LHCN-M2 (cell line): ENCODE measurements at places on chromosomes 3 and 15.
A peak's percentile ranks its signal among the peaks of the same experiment; 100 is the strongest.

DNA sequence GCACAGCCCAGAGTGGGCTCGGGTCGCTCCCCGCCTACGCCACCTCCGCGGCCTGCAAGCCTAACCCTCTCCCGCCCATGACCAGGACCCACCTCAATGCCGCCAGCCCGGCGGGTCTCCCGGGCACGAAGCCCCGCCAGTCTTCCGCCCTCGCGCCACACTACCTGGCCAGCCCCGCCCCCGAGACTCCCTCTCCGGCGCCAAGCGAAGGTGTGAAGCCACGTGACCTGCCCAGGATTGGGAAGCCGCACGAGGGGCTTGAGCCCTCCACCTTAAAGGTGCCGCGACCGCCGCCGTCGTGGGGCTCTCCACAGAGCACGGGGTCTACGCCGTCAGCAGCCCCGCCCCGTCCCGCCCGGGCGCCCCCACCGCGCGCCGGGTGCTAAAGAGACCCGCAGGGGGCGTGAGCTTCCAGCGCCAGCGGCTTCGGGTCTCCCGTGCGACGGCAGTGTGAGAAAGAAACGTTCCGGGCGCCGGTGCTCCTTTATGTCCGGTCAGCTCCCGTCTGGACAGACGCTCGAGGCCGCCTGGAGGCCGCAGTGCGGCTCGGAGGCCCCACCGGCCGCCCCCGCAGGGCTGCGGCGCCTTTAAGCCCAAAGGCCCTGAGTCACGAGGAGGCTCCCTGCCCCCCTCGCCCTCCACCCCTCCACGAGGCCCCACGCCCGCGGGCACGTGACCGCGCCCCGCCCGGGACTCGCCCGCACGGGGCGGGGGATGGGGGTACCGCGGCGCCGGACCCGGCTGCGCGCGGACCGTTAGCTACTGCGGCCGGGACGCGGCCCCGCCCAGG is at the start of gene CPEB1:
Gene CPEB1, minus strand, starts transcription at position 319 of the 790 bp plus-strand sequence. CDS start 18,904 bp downstream, outside the sequence.
- peak; percentile 11 for DNase-seq

GRCh38 chr3:72661115-72661457 is 187.2 kb downstream of the SHQ1 start:
- DNase-seq: peak; percentile 78

GRCh38 chr3:38533285-38533976 is 37.3 kb downstream of the EXOG start:
- DNase-seq: no peak

- no peak for DNase-seq
Observed at GRCh38 chr3:15089201-15089600, 9.7 kb downstream of the RBSN start.

GRCh38 chr3:12709334-12709733 is 45.4 kb upstream of the RAF1 start:
- DNase-seq: no peak

DNA sequence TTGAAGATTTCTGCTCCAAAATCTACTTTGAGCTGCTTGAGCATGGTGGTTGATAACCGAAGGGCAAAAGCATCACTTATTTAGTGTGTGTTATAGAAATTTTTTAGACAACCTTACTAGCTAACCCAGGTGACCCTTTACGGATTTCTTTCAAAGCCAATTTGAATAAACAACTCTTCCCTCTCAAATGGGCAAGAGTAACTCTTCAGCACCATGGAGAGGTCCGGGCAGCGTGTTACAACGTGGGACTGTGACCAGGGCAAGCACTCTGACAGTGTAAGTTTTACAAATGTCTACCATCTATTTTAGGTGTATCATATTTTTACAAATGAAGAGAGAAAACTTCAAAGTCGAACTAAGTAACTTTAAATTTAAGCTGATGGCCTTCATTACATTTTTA is 471.8 kb downstream of the MFSD1 start:
- DNase-seq: peak; percentile 61

DNA sequence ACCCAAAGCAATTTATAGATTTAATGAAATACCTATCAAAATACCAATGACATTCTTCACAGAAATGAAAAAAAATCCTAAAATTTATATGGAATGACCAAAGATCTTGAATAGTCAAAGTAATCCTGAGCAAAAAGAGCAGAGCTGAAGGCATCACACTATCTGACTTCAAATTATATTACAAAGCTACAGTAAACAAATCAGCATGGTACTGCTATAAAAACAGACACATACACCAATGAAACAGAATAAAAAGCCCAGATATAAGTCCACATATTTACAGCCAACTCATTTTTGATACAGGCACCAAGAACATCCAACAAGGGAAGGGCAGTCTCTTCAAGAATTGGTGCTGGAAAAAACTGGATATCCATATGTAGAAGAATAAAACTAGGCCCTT is 54.9 kb upstream of the TMEM158 start:
- DNase-seq: no peak

- DNase-seq: peak; percentile 87
Observed at GRCh38 chr15:48592221-48592731, 53.2 kb downstream of the FBN1 start.

DNA sequence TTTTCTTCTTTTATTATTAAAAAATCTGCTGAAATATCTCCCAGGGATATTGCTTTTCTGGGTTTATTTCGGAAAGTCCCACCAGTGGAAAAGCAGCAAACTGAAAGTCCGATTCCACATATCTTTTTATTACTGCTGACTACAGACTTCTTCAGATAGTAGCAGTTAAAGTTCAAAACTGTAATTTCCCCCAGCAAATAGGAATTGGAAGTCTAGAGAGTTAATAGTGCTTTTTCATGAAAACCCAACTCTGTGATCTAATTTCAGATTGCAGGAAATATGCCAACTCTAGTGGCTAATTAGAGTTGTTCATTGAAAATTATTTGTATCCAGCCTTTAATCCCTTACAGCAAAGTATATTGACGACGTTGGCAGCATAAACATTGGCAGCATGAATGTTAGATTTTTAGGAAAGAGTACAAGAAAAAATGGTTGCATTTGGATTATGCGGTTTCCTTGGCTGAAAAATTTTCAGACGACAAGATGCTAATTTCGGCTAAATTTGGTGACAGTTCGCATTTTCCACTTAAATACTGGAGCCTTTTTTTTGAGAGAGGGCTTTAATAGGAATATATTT is 472.9 kb upstream of the CBLB start:
- DNase-seq: no peak

- DNase-seq: no peak
Observed at GRCh38 chr15:83275412-83275811, 9.1 kb downstream of the BNC1 start.

GRCh38 chr15:91408476-91409076 is 308.5 kb downstream of the SV2B start:
- no peak for DNase-seq

- DNase-seq: peak; percentile 44
Observed at GRCh38 chr3:102233881-102234280, 200.9 kb upstream of the ZPLD1 start.

DNA sequence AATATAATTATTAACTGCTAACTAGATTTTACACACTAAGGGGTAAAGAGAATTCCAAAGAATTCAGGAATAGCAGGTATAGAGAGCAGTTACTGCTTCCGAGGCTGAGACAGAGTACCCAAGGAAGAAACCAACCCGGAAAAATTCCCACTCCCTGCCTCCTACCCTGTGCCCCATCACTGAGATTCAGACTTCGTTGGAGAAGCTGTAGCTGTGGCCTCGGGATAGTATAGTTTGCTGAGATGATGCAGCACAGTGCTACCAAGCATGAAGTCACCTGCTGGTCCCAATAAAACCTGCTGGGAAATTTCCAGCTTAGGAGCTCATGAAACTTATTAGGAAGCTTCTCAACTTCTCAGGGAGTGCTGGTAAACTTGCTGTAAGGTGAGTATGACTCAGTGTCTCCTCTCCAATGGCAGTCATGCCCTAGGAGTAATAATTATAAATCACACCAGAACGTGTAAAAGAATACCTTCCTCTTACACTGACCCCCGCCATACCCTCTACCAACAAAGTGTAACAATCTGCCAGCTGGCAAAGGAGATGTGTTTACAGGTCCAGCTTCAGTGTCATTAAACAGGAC is 215.2 kb upstream of the ROBO2 start:
- DNase-seq: no peak

- peak; percentile 62 for DNase-seq
Observed at GRCh38 chr3:125300416-125300815, 74.7 kb downstream of the ZNF148 start.

GRCh38 chr3:95711789-95712188 is 1102.6 kb upstream of the EPHA6 start:
- DNase-seq: no peak

DNA sequence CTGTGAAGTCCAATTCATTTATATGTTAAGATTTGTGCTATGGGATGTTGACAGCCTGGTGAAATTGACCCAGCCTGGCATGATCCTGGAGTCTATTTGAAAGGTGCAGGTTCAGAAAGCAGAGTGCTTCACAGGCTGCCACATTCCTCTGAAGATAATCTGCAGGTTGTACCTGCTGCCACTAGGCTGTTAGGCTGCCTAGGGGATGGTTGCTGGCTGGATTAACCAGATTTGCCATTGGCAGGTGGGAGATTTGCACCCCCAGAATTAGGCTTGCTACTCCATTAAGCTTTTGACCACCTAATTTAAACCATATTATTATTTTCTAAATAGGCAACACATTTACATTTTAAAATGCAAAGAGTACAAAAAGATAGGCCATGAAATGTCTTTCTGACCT is 85.8 kb upstream of the RASGRP1 start:
- no peak for DNase-seq

GRCh38 chr3:188407158-188407880 is 253.4 kb downstream of the LPP start:
- DNase-seq: peak; percentile 22

DNA sequence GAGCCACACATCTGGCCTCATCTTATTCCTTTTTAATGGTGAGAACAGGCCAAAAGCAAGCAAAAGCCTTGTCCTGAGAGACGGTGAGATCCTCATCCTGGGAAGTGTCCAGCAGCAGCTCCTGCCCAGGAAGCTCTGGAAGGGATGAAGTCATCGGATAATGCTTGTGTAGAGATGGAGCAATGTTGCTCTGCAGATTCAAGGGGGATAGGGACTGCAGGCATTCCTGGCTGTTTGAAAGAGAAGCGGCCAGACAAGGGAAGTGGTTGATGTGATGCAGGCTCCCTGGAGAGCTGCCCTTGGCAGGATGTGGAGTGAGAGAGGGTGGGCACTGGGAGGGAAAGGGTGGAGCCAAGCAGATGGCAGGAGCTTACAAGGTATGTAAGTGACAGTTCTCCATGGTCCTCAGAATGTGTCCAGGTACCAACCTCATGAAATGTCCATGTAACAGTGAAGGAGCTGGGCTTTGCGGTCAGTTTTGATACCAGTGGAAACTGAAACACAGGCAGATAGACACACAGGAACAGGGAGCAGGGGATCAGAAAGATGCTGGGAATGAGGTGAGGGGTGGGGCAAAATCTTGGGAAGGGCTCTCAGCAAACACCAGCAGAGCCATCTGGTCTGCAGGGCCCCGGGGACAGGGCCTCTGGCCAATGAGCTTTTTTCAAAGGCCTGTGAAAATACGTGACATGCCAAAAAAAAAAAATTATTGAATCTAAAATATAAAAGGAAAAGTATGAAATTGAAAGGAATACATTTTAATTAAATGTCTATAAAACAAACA is 32.2 kb upstream of the LACTB start:
- peak; percentile 91 for DNase-seq

- DNase-seq: no peak
Observed at GRCh38 chr3:187252311-187252710, 39.2 kb downstream of the MASP1 start.

GRCh38 chr15:88238618-88239430 is 17.7 kb downstream of the NTRK3 start:
- no peak for DNase-seq

- peak; percentile 2 for DNase-seq
Observed at GRCh38 chr3:22012471-22012870, 261.5 kb upstream of the ZNF385D start.

- peak; percentile 53 for DNase-seq
Observed at GRCh38 chr3:58884453-58884852, 165.4 kb downstream of the CFAP20DC start.

GRCh38 chr3:186456731-186457191 is 87.4 kb downstream of the CRYGS start:
- DNase-seq: no peak

DNA sequence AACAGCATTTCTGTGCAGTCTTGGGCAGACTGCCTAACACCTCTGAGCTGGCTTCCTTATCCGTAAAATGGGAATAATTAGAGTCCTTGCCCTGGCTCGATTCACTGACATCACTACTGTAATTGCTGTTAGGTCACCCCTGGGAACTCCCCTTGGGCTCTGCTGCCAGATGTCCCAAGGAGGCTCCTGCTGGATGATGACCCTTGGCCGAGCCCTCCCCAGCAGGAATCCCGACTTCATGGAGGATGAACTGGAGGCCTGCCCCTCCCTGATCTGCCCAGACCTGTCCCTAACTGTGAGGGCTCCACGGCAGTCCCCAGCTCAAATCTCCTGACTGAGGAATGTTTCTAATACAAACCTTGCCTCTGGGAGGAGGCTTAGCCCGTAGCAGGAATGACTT is 18.0 kb downstream of the ESYT3 start:
- no peak for DNase-seq

- DNase-seq: no peak
Observed at GRCh38 chr3:5505163-5505562, 317.7 kb downstream of the EDEM1 start.

DNA sequence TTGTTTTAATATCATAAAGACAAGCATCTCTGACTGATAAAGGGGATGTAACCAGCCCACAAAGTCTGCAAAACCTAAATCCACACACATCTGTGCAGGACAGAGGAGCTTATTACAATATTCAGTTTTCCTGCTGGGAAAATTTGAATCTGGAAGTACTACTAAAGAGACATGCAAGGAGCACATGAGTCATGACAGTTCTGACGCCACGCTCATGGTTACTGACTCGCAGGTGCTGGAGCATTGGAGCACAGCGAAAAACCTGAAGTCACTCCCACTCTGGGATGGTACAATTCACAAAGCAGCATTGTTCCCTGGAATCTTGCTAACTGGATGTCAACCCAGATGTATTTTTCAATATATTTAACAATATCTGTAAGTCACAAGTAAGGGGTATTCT is 7.6 kb upstream of the ISL2 start:
- DNase-seq: peak; percentile 50

- DNase-seq: peak; percentile 76
Observed at GRCh38 chr15:90686435-90687218, 30.5 kb upstream of the BLM start.

DNA sequence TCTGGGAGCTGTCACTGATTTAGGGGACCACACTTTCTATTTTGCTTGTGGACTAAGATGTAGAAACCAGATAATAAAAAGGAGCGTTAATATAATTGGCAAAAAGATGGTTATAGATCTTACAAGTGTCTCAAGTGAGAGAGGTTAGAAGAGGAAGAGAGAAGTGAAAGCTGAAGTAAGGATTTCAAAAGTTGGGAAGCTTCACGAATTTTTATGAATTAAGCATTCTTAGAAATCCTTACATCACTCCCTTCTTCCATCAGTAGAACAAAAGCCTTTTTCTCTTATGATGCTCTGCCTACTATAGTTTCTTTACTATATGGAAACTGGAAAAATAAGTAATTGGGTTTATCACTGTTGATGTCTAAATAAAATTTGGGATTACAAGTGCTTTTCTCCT is 146.5 kb downstream of the FNDC3B start:
- no peak for DNase-seq

- peak; percentile 97 for DNase-seq
Observed at GRCh38 chr3:129888771-129889170, 4.7 kb downstream of the TMCC1 start.

- no peak for DNase-seq
Observed at GRCh38 chr3:178508443-178508825, 27.8 kb upstream of the KCNMB2 start.
